Activated CD4-positive, alpha-beta T cell treated with anti-CD3 and anti-CD28 coated beads, Interleukin-2, amount 50 U/mL, for 48 hours (primary cell): ENCODE measurements at places on chromosomes 11 and 22.
A peak's percentile ranks its signal among the peaks of the same experiment; 100 is the strongest.

DNA sequence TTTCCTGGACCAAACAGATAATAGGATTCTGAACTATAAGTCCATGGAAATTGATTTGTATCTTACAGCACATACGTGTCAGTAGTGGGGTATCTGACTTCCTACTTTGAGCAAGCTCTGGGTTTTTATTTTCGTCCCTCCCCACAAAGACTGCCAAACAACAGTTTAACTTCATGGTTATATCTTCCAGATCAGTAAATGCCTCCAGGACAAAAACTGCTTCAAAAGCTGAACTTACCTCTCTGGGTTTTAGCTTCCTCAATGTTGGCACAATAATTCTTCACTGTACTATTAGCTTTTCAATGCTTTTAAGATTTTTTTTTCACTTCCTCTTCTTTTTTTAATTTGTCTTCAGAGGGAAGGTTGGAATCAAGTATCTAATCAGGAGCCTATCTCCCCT is 4.2 kb upstream of the DPF2 start:
- DNase-seq: no peak

DNA sequence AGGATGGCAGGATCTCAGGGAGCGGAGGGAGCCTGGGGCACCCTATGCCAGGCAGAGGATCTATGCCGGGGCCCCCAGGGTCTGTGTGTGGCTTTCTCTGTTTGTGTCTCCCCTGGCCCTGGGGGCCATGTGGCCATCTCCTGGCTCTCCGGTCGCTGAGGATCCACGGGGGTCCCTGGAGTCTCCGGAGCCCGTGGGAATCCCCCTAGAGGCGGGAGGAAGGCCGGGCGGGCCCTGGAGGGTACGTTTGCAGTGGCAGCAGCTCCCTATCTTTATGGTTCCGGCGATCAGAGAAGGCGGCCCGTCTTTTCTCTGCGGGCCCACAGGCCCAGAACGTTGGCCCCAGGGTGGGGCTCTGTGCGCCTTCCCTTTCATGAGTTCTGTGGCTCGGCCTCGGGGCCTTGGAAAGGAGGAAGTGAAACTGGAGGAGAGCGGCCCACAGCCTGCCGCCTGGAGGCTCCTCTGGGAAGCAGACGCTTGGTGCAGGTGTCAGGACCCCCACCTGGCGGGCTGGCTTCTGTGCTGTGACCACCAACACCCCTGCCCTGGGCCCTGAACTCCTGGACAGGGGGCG is 82.1 kb downstream of the KCNQ1 start:
- DNase-seq: peak; percentile 21

DNA sequence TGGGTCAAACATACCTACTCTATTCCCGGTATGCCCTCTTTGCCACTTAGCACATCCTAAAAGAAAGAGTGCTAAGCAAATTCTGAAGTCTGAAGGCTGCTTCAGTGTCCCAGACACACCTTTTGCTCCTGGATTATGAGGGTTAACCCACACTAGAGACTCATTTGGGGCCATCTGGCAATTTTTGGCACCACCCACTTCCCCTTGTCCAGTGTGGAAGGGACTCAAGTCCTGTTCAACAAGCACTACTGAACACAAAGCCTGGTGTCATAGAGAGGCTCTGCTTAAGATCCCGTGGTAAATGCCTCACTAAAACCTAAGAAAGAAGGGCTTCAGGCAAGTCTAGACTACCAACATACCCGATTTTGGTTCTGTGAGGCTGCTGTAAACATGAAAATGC is 85.8 kb downstream of the SERGEF start:
- DNase-seq: no peak

GRCh38 chr11:126669416-126669815 is 313.9 kb downstream of the ST3GAL4 start:
- DNase-seq: no peak

GRCh38 chr11:69369945-69370344 is 76.0 kb downstream of the MYEOV start:
- no peak for DNase-seq

DNA sequence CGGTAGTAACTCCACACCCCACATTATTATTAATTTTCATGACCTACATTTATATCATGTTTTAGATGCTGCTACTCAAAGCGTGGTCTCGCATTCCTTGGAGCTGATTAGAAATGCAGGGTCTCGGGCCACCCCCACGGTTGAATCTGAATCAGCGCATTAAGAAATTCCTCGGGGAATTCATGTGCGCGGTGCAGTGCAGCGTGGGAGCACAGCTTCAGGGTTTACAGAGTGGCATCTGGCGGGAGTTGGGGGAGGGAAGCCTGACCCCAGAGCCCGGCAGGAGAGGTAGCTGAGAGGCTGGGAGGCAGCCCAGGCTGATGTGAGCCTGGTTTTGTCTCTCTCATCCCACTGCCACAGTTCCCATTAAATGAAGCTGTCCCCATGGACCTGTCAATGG is 48.1 kb upstream of the DAGLA start:
- DNase-seq: no peak

DNA sequence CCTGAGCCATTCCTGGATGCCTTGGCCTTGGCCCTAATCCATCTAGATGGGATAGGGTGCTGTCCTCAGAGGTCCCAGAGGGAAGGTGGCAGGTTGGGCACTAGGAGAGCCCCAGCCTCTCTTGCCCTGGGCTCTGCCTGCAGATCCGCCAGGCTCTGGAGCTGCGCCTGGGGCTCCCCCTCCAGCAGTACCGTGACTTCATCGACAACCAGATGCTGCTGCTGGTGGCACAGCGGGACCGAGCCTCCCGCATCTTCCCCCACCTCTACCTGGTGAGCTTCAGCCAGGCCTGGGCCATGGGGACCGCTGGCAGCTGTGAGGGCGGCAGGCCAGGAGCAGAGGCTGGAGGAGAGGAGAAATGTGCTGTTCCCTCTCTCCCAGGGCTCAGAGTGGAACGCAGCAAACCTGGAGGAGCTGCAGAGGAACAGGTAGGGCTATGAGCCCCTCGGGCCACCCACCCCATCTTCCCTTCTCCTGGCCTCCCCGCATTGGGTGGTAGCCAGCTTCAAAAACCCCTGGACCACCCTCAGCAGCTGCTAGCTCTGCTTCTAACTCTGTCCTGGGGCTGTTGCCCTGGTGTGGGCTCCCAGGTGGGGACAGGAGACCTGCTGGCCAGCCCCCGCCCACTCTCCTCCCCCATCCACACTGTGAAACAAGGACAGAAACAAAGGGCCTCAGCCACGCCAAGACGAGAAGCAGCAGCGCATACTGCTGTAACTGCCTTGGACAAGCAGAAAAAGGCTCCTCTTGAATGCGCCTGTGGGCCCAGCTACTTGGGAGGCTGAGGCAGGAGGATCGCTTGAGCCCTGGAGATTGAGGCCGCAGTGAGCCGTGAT is 4.9 kb downstream of the SSH3 start:
- DNase-seq: no peak

DNA sequence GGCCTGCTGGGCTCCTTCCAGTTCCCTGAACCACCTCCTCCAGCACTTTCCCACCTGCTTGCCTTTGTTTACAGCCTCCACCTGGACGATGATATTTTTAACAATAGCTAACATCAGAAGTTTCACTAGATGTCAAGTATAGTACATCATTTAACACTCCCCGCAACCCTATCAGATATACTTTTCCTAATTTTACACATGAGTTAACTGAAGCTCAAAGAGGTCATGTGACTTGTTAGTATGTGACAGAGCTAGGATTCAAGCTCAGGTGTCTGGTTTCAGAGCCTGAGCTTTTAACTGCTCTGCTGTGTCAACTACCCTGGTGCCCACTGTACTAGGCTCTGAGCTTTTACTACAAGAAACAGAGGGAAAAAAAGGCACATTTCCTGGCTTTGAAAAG is 14.3 kb upstream of the HPX start:
- no peak for DNase-seq

- no peak for DNase-seq
These were observed 857 bp downstream of the SHANK3 start for GRCh38 chr22:50673231-50674129.

- DNase-seq: no peak
These were observed 6.6 kb downstream of the TRIM34 start for GRCh38 chr11:5631417-5631816.

DNA sequence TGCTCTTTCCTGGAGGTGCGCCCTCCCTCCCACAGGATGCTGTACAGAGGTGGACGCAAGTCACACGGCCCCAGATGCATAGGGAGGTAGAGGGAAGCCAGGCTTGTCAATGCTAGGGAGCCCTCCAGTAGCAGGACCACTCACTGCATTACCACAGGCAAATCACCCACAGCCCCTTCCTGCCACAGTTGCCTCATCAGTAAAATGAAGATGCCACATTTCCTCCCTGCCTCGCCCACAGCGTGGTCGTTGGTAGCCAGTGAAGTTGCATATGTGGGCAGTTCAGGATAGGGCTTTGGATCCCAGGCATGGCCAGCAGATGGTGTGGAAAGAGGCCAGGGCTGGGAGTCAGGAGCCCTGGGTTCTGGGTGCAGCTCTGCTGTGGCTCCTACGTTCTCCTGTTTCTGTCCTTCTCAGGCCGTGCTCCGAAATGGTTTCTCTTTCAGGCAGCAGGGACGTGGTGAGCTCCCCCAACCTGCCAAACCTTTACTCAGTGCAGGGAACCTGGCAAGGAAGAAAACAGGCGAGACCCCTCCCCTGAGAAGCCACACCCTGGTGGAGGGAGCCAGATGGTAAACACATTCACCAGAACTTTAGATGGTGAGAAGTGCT is 22.6 kb downstream of the DAGLA start:
- DNase-seq: no peak

DNA sequence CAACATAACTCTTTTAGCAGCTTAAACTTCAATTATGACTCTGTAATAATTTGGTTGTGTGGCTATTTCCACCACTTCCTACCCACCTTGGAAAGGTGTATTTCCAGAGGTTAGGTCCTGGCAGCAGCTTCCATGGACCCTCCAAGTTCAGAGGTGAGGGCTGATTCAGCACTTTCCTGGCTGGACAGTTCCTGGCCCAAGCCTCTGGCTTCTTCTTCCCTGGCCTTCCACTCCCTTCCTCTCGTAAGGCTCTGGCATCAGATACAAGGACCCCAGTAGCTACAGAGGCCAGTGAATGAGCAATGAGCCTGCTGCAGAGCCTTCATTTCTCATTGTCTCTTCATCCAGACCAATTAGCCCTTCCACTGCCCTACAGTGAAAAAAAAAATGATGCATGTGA is 98.1 kb upstream of the KIRREL3 start:
- no peak for DNase-seq
